ENCODE measurements at places on chromosomes 4 and X.

DNA sequence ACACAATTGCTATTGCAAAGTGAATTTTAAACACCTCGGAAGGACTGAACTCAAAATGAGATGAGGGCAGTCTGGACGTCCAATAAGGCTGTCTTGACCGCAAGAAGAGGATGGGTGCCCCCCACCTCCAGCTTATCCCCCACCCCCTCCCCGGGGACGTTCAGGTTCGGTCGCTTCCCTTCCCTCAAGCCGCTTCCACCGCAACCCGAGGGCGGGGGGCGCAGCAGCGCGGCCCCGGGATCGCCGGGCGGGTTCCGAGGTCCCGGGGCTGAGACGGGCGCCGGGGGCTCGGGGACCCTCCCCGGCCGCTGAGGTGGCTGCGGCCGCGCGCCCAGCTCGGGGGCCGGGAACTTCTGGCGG, 480 bp downstream of the USP46 start:
- DNase-seq, result no peak

GRCh38 chr4:157885811-157886210, 287.0 kb downstream of the GASK1B start:
- no peak for DNase-seq

GRCh38 chr4:11622961-11623725, 194.4 kb upstream of the HS3ST1 start:
- DNase-seq, result no peak

DNA sequence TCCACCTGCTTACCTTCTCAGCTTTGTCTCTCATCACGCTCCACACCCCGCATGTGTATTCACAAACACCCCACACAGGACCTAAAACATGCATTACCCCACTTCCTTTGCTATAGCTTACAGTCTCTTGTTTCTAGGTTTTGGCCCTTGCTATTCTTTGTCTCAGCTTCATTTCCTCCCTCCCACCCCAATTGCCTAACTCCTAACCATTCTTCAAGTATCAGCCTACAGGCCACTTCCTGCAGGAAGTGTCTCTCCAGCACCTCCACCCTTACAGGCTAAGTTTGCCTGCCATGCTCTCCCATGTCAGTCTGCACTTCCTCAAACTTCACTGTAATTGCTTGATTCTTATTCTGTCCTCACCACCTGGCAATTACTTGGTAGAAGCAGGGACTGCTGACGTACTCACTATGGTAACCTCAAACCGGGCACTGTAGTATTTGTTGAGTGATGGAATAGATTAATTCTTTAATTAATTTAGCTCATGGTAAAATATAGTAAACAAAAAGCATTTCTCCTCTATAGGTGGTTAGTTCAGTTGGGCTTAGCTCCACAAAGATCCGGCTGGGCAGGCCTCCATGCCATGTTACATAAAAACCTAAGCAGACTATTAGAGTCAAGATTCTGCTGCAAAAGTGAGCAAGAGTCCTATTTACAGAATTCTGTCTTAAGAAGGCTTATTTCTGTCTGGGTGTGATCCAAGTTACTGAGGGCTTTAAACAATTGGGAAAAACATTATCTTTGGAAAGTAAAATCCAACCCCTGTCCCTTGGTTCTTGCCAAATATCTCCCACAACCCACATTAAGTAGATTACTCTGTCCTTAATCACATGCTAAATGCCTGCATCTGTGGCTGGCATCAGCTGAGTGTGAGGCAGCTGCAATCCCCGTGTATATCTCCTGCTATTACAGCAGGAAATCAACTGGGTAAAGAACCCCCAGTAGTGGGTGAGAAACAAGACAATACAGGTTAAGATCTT, 124.7 kb upstream of the CPEB2 start:
- DNase-seq, result peak; percentile 10

DNA sequence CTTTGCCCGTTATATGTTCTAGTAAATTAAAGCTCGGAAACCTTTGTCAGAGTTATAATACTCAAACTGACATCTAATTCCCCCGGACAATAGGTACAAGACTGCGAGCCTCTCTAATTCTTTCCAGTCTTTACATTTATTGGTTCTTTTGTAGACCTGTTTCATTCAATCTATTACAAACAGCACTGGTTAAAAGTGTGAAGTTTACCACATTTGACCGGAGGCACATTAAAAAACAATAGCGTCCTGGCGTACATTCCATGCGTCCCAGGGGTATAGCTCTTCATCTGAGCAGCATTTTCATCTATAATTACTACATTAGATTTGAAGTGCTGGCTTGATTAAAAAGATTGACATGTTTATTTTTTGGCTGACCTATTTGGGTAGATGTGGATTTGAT, 49.9 kb upstream of the TENM3 start:
- DNase-seq, result no peak

Measured in muscle of back (tissue), 13 donors.